Activated CD8-positive, alpha-beta memory T cell treated with anti-CD3 and anti-CD28 coated beads for 36 hours (primary cell): ENCODE measurements at places on chromosomes 12 and 14. TPM values are rescaled to one million over a fixed set of nuclear protein-coding genes. Genes with fewer than 3 reads are reported as not detected.

The KCNK13 gene
- total RNA-seq, result not detected

The CLEC2A gene
- total RNA-seq, result not detected

The GPR84 gene
- 0.31 TPM for total RNA-seq

The AKAP5 gene
- total RNA-seq, result 4.5 TPM

The DENR gene
- 78.8 TPM for total RNA-seq

The SLC41A2 gene
- 8.3 TPM for total RNA-seq

The TAS2R46 gene
- 0.38 TPM for total RNA-seq

The MYF5 gene
- total RNA-seq, result not detected

The KRT6A gene
- not detected for total RNA-seq

The NKX2-8 gene
- not detected for total RNA-seq
